Activated gamma-delta T cell treated with anti-CD3 and anti-CD28 coated beads, Interleukin-2, amount 50 U/mL, for 16 hours (primary cell): ENCODE measurements at places on chromosomes 5 and 9.

DNA sequence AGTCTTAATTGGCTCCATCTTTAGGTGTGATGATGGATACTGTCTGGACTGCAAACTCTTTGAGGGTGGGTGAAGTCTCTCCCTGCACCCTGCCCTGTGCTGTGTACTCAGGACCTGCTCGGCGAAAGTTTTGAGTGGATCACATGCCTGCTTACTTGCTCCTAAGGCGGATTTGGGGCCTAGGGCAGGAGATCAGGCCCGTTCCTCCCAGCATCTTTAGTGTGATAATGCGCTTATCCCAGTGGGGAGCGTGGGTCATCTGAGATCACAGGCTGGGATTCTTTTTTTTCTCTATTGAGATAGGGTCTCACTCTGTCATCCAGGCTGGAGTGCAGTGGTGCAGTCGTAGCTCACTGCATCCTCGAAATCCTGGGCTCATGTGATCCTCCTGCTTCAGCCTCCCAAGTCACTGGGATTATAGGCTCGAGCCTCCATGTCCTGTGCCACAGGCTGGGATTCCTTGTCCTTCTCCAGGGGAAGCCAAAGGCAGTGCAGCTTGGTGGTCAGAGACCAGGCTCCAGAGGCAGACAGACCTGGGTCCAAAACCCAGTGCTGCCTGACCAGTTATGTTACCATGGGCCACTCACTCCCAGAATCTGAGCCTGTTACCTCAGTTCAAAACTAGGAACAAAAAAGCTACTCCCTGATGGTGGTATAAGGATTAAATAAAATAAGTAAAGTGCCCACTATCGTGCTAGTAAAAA is 59.7 kb downstream of the ZNF618 start:
- DNase-seq: no peak

DNA sequence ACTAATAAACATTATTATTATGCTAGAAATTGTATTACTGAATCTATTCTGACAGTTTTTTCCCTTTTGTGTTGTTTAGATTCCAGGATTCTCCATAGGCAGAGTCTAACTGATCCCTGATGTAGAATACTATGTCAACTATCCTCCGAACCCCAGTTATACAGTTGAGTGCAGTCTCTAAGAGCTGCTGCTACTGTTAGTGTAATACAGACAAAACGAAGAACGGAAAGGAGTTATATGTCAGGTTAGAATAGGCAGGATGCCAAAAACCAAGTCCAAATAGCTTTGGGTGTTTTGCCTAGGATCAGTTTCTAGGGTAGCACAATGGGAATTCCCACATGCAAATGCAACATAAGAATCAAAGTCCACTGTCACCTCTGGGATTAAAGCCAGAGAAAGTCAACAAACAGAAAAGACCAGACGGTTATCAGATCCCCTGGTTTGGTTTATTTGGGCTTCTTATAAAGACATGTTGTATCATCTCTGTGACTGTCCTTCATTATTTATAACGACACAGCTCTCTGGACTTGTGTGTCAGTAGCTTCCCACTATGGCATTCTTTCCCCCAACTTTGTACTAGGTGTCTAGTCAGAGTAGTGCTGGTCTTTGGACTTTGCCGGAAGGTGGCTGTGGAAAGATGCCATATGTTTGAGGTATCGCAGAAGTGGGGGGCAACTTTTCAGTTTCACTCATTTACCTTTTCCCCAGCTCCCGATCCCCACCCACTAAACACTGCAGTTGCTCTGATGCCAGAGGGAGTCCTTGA is 14.9 kb upstream of the TMEM38B start:
- no peak for DNase-seq

DNA sequence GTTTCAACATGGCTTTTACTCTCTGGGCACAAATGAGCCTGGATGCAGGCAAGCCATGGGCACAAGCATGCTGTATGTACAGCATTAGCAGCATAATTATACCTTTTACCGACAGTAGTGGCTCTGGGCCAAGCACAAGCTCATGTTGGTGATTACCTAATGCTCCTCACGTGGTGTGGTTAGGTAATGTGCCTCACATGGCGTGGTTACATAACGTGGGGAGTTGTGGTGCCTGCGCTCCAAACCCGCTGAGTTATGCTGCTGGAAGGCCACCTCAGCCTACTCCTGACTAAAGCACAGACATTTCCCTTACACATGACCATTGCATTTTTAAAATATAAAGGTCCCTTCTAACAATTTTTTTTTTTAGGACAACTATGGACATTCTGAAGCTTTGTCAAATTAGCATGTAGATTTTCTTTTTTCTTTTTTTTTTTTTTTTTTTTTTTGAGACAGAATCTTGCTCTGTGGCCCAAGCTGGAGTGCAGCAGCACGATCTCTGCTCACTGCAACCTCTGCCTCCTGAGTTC is 794.0 kb downstream of the EFNA5 start:
- DNase-seq: no peak

GRCh38 chr9:116198344-116198743 is 44.8 kb downstream of the PAPPA start:
- no peak for DNase-seq

- DNase-seq: no peak
These were observed 15.7 kb downstream of the TTF1 start for GRCh38 chr9:132390966-132391365.

DNA sequence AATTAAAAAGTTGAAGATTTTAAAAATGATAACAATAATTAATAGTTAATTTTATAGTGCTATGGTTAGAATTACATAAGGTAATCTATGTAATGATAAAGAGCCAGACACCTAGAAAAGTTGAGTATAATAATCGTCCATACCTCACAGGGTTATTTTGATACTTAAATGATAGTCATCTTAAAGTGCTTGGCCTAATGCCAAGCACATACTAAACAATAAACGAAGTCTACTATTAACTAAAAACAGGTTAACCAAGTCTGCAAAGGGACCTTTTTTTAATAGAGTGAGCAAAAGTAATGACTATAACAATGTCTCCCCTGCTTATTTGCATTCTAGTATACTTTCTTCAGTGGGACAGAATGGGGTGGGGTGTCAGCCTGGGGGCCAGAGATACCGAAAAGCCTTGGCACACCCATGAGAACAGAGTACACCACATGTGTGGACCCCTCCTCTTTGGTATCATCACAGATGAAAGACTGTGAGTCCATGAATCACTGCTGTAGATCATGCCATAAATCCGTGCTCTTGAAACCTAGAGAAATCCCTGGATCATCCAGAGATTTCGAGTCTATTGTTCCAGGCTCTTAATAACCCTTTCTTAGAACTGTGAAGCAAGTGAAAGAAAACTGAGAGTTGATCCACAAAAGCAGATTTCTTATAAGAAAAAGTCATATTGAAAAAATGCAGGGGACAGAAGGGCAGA is 249.5 kb downstream of the PRELID2 start:
- DNase-seq: no peak

DNA sequence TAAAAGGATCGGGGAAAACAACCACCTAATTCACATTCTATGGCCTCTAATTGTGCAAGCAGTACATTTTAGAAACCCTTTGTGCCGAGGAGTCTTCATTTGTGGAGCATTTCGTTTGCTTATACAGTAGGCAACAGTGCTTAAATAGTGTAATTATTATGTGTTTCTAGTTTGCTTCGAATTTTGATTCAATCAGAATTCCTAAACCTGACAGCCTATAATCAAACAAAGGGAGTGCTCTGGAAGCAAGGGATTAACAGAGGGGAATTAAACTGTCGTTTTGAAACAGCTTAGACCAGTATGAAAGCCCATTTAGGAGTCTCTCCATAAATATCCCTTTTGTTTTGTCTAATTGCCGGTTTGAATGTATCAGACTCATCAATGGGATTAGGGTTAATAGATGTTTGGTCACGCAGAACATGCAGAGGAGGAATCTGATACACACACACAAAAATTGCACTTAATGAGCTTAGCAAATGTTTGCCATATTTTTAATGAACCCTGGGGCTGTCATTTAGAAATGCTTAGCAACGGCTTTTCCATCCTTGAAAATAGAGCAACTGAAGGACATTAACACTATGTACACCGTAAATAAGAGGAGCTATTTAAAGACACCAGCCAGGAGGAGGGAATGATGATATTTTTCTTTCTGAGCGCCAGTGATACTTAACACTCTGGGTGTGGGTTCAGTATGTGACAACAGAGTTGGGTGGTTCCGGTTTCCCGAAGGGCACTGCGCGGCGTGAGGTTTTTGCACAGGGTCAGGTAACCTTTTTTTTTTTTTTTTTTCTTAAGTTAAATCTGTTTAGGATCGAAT is 404.7 kb downstream of the TLE4 start:
- no peak for DNase-seq

GRCh38 chr9:123162360-123162759 is 106.0 kb downstream of the STRBP start:
- DNase-seq: no peak

DNA sequence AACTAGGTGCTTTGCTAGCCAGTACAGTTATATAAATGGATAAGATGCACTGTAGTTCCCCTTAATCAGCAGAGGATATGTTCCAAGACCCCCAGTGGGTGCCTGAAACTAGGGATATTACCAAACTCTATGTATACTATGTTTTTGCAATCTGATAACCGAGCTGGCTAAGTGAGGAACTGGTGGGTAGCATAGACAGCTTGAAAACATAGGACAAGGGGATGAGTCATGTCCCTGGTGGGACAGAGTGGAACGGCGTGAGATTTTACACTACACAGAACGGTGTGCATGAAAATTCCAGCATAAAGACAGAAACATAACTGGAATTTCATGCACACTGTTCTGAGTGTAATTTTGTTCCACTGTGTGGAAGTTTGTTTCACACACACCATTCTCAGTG is 86.9 kb downstream of the BASP1 start:
- DNase-seq: no peak

DNA sequence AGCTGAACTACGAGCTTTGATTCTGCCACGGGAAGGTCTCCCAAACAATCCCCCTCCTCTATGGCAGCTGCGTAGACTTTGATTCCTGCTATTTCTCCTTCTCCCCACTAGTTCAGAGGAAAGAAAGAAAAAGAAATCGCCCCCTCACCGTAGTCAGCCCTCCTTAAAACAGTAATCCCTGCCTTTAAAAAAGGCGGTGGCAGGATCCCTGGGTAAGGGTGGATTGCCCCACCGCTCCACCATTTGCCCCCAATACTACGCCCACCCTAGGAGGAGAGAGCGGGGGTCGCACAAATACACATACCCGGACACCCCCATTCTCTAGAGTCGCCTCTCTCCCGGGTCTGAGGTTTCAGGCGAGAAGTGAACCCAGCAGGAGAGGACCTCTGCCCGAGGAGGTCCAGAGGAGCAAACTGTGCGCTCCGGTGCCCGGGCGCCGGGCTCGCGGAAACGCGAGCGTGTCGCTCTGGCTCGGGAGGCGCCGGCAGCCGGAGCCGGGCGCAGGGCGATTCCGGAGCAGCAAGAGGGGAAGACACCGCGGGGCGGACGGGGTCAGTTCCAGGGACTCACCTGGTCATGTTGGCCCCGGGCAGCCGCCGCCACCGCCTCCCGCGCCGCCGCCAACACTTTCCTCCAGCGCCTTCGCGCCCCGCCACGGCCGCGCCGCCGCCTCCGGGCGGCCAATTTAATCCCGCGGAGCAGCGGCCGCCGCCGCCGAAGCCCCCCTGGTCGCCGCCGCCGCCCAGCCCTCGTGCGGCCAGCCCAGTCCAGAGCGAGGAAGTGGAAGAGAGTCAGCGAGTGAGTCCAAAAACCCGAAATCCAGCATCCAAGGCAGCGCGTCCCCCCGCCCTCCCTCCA is 1057.7 kb upstream of the DMAC1 start:
- no peak for DNase-seq

- no peak for DNase-seq
These were observed 9.0 kb downstream of the MOCS2 start for GRCh38 chr5:53100606-53101005.

DNA sequence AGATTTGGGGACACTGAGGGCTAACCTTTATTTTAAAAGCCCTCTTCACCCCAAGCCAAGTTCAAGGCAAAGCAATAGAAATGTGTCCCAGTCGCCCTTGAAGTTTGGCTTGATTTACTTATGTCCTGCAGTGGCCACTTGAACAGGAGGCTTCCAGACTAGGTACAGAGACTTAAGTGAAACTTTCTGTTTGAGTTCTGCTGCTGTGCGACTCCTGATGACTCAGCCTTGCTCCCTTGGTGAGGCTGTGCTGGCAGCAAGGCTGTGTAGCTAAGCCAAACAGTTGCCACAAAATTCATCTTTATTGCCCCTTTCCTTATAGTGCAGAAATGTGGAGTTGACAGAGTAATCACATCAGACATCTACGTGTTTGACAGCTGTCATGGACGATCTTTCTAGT is 68.8 kb upstream of the NTRK2 start:
- DNase-seq: no peak

DNA sequence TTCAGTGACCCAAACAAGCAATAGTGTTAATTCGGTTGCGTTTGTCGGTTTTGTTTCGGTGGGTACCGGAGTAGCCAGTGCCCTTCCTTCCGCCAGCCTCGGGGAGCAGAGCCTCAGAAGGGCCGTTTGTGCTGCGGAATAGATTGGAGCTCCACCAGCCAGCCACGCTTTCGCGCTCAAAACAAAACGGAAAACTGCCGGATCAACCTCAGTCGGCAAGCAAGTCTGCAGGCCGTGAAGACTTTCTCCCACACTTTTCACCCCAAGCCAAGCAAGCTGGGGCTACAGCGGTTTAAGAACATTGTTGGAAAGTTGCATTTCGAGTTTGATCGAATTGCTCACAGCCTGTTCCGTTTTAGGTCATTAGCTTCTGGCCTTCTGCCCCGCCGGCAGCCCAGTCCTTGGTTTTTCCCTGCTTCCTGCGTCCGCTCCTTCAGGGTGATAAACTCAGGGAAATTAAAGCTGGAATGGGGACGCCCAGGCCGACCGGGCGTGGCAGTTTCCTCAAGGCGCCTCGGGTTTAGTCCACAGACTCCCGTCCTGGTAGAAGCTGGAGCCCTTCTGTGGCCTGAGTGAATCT is 803 bp upstream of the CCNO start:
- DNase-seq: no peak

- DNase-seq: no peak
These were observed 56.1 kb downstream of the IRX2 start for GRCh38 chr5:2695200-2695891.

DNA sequence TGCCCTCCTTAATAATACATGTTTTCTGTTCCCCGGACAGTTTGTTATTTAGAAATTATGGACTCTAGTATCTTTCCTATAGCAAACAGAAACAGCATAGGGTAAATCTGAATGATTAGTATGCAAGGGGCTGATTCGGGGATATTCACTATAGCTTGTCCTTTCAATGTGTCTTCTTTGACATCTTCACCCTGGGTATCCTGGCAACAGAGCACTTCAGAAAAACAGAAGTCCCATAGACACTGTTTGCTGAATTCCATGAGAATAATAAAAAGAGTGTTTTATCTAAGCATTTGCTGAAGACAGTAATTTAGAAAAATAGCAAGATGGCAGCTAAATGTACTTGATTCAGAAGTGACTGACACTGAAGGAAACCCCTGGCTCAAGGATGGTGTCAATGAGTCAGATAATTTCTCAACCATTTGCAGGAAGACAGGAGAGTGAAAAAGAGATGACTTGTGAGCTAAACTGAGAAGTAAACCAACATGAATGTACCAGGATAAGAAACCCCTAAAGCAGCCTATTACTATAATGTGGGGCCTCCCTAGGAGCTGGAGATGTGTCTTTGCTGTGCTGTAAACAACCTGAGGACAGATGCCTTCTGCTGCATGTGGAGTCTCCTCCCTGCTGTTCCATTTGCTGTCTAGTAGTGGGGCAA is 246.2 kb downstream of the MAN2A1 start:
- no peak for DNase-seq

- DNase-seq: no peak
These were observed 416.4 kb downstream of the EFNA5 start for GRCh38 chr5:107254214-107254901.

GRCh38 chr9:130185017-130185416 is 12.8 kb downstream of the NCS1 start:
- no peak for DNase-seq

- DNase-seq: no peak
These were observed 7.8 kb upstream of the VLDLR start for GRCh38 chr9:2613730-2614271.

GRCh38 chr5:111635916-111636570 is 121.0 kb downstream of the NREP start:
- DNase-seq: no peak
